T-helper 2 cell (primary cell): ENCODE measurements at places on chromosomes 2 and 18.

GRCh38 chr18:32353257-32353656 is 117.4 kb downstream of the GAREM1 start:
- no peak for DNase-seq

- no peak for DNase-seq
These were observed 251.7 kb downstream of the BCL11A start for GRCh38 chr2:60301726-60302125.

- no peak for DNase-seq
These were observed 121.9 kb downstream of the CABLES1 start for GRCh38 chr18:23257137-23257536.

DNA sequence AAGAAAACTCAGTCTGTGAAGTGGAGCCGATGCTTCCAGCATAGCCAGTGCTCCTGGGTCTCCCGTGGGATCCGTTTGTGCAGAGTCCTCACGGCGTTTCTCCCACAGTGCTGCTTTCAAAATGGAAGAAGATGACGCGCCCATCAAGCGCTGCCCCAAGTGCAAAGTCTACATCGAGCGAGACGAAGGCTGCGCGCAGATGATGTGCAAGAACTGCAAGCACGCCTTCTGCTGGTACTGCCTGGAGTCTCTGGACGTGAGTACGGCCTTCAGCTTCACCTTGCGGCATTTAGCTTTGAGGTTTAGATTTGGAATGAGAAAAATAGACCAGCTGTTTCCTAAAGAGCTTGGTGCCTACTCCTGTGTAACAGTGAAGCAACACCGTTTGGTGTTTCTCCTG is 107.0 kb downstream of the RNF144A start:
- no peak for DNase-seq

DNA sequence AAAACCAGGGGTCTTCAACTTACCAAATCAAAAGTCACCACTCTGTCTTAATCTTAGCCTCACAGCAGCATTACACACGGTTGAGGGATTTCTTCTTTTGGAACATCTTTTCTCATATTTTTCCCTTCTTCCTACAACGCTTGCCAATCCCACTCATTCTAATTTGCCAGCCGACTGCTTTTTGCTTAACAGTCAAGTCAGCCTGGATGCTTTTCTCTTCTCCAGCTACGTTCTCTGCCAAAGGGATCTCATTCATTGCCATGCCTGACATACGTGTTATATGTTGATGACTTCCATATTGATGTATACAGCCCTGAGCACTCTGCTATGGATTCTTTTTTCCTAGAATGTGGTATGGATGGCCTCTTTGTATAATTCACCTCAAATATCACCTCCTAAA is 37.3 kb downstream of the CDH19 start:
- DNase-seq: no peak

DNA sequence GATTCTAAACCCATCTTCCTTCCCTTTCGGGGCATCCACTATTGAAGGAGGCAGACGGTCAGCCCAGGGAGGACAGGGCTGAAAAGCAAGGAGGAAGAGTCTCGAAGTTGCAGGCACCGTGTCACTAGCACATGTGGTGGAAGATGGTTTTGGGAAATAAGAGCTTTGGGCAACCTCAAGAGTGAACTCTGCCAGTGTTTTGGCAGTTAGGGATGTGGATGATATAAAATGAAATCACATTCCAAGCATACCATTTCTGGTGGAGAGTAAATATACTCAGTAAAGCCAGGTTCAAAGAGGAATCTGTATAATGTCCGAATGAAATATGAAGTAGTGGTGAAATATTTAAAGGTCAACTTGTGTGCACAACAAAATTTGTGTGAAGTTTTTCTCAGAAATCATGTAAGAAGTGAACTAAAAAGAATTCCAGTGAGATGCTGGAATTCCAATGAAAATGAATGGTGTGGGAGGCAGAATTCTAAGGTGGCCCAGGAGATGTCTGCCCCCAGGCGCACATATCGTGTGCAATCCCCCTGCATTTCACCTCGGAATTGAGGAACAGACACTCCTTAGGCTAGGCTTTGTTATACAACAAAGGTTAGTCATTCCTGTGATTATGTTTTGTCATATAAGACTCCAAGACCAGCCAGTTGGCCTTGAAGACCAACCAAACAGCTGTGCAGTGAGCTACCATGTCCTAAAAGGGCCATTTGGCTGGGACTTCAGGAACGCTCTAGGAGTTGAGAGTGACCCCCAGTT is 147.1 kb downstream of the SH3BP4 start:
- DNase-seq: no peak

- no peak for DNase-seq
These were observed 26.0 kb downstream of the ATOH8 start for GRCh38 chr2:85779641-85780315.

DNA sequence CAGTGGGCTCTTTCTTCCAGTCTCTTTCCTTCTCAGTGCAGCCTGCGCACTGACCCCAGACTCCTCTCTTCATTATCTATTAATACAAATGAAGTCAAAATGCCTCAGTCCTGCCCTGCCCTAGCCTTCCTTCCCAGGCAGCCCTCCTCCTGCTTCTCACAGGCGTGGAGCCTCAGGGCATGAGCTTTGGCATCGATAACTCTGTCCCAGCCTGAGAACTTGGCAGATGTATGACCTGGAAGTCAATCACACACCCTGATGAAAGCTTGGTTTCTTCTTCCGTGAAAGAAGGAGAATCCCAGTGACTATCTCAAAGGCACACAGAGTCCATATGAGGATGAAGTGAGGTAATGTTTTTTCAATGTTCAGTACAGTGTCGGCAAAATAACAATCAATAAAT is 600.7 kb upstream of the ID2 start:
- DNase-seq: no peak

- DNase-seq: no peak
These were observed 811.2 kb downstream of the RNF144A start for GRCh38 chr2:7728388-7728787.

GRCh38 chr18:6626457-6626856 is 103.1 kb upstream of the ARHGAP28 start:
- no peak for DNase-seq

DNA sequence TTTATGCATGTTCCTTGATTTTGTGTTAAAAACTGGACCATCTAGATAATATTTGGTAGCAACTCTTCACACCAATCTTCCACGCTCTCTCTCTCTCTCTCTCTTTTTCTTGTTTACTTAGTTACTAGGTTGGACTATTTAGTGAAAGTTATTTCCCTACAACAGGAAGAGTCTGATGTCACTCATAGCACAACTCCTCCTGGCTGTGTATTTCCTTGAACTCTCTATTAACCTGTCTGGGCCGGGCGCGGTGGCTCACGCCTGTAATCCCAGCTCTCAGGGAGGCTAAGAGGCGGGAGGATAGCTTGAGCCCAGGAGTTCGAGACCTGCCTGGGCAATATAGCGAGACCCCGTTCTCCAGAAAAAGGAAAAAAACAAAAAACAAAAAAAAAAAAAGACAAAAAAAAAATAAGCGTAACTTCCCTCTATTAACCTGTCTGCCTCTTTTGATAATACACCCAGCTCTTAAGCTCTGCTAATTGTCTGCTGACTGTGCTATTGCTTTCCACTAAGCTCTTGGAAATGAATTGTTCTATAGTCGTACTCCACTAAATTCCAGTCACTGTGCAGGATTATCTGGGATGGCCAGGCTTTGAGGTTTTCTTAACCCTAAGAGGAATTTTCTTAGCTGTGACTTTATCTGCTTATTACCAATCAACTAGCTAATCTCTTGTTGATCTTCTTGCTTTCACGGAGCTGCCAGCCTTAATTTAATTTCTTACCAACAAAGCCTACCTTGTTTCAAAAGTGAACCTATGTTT is 18.1 kb upstream of the CDH19 start:
- DNase-seq: no peak
